ENCODE measurements at places on chromosomes 12 and 14.
A peak's percentile ranks its signal among the peaks of the same experiment; 100 is the strongest.

GRCh38 chr12:110354172-110354780, 49.2 kb downstream of the ANAPC7 start:
- DNase-seq = no peak

DNA sequence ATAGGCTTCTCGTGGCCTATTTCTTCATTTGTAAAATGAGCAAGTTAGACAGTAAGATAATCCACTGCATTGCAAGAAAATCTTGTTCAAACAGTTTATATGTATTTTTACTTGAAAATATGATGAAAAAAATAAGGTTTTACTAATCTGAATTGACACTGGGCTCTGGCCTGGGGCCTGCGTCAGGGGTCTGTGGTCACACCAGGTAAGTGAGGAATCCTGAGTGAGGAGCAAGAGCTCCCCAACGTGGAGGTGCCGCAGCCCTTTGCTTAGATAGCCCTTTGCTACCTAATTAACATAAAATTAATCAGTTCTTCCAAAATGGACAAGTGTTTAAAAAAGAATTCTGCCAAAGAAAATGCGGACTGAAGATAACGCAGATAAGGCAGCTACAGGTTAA, 39.1 kb upstream of the STAB2 start:
- DNase-seq = no peak

DNA sequence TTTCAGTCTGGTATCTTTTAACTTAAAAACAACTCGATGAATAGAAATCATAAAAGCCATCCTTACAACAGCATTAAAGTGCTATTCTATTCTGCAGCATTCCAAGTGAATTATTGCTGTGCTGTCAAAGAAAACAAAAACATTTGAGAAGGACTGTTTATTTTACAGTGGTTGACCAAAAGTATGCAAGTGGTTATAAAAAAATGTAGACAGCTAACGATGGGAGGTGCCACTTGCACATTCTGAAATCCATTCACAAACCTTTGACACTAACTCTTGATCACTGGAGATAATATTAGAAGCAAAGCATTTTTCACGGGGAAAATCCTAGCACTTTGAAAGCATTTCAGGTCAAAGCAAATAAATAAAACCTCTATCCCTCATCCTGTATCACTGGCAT, 55.6 kb downstream of the HMGA2 start:
- no peak for DNase-seq

GRCh38 chr14:59254146-59254910, 65.9 kb downstream of the DAAM1 start:
- DNase-seq = no peak

DNA sequence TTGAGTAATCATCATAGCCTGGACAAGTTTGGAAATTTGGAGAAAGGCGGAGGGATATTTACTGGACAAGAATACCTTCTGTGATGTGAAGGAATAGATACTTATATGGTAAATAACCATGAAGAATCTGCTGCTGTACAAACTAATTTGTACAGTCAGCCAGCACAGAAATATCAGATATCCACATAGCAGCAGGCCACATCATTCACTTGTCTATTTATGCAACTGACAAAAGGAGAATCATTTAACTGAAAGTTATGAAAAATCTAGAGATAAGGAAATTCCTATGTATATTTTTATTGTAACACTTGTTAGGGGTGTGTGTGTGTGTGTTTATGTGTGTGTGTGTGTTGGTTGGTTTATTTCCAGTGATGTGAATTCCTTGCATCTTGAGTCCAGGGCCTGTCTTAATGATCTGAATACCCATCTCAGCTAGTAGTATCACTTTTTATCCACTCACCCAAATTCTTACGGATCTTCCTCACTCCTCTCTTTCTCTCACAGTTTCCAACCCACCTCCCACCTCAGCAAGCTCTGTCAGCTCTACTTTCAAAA, 10.5 kb upstream of the LRIG3 start:
- no peak for DNase-seq

- no peak for DNase-seq
These were observed 3.9 kb downstream of the ABHD4 start for GRCh38 chr14:22601996-22602395.

GRCh38 chr12:69329669-69330428, 18.3 kb upstream of the LYZ start:
- DNase-seq = peak; percentile 17

GRCh38 chr12:118884226-118884625, 97.1 kb upstream of the SRRM4 start:
- no peak for DNase-seq

- no peak for DNase-seq
These were observed 242.5 kb upstream of the CAND1 start for GRCh38 chr12:67026487-67027246.

DNA sequence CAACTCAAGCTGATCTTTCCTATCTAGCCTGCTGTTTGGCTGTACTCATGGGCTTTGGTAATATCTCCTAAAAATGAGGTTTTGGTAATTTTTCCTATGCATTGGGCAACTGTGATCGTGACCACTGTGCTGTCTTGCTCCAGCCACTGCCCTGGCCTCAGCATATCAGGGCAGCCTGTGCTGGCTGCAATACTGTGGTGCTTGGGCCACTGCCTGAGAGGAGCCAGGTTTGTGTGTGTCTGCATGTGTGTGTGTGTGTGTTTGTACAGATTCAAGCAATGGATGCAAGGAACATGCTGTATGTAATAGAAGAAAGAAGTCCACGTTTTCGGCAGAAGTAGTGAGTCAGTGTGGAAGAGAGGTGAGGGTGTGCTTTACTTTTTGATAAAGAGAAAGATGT, 13.0 kb downstream of the ERG28 start:
- no peak for DNase-seq

GRCh38 chr12:80044694-80045046, 54.7 kb upstream of the OTOGL start:
- DNase-seq = no peak

DNA sequence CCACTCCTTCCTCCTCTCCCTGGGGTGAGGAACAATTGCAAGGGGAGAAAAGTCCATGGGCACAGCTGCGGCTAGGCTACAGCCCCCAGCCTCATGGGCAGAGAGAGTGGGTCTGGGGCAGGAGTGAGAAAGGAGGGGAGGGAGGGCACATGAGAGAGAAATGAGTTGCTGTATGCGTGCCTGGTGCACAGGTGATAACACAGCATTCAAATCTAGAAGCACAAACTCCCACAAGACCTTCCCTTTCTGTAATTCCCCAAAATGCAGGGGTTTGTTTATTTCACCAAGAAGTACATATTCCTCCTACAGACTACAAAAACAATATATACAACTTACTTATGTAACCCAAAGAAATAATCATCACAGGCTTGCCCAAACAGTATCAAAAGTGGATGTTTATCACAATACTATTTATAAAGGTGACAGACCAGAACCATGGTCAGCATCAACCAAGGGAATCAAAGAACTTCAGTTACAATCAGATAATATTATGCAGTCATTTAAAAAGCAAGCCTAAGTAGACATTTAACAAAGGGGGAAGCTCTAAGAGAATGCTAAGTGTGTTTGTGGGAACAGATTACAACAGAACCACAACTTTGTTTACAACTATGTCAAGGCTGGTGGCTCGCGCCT, 54.2 kb downstream of the ITPK1 start:
- DNase-seq = no peak

- DNase-seq = no peak
These were observed 24.5 kb upstream of the HIGD1C start for GRCh38 chr12:50927766-50928224.

DNA sequence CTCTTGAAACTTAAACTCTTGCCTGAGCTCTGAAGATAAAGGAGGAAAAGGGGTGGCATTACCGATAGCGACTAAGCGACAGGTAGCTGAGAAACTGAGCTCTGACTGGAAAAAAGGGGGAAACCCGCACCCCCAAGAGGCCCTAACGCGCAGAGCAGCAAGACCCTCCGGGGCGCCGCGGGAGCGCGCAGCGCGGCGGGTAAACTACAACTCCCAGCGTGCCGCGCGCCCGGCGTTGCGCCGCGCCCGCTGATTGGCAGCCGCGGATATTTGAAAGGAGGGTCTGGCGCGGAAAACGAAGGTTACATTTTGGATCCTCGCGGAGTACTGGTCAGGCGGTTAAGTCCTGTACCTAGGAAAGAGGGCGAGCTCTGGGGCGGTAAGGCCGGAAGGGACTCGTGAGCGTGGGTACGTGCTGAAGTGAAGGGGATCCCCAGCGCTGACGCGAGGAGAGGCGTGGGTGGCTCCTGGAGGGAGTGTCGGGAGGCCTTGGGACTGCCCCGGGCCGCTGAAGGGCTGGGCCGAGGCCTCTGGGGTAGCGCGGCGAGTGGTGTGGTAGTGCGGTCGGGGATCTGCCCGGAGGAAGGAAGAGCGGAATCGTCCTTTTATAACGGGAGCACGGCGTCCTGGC, at the start of gene ESPL1:
Gene ESPL1 (plus strand): TSS at position 301 of the 631 bp plus-strand sequence. CDS start 468 bp downstream, outside the sequence.
- peak; percentile 85 for DNase-seq

DNA sequence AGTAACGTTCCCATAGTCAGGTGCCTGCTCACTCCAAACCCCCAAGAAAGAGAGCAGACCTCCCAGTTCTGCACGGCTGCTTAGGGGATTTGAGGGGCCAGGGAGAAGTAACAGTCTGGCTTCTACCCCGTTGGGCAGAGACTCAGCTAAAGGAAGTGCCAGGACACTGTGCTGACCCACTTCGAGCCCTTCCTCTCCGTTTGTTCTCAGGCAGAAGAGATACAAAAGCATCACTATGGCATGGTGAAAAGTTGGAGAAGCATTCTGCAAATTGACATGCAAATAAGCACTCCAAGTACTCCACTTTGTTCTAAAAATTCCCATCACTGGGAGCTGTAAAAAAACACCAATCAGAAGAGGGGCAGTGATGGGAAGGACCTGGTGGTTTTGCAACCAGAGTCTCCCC, 239.1 kb downstream of the EGLN3 start:
- DNase-seq = no peak

DNA sequence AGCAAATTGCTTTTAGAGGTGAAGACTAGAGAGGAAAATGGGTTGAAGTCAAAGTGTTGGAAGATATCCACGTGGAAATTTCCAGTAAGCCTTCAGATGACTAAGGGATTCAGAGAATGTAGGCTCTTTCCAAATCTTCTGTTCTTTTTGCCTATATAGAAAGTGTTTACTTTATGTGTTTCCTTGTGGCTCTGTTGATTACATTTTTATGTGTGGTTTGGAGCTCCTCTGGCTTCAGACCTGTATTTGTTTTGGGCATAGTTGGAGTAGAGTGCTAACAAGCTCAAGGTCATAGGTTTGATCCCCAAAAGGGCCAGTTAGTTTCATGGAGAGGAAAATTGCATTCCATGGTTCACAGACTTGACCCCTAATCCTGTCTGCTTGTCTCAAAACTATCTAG, 91.9 kb downstream of the IGF1 start:
- no peak for DNase-seq

DNA sequence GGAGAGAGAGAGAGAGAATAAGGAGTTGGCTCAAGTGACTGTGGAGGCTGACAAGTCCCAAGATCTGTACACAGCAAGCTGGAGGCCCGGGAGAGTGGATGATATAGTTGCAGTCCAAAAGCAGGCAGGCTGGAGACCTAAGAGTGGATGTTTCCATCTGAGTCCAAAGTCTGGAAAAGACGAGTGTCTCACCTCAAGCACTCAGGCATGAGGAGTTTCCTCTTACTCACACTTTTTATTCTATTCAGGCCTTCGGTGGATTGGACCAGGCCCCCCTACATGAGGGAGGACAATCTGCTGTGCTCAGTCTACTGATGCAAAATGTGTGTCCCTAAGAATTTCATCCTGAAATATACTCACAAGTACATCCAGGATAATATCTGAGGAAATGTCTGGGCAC, 484.6 kb downstream of the VRK1 start:
- DNase-seq = no peak

- no peak for DNase-seq
These were observed 18.6 kb downstream of the PRORP start for GRCh38 chr14:35140718-35141581.

- DNase-seq = no peak
These were observed 56.4 kb downstream of the KDM5A start for GRCh38 chr12:332581-333205.

- no peak for DNase-seq
These were observed 27.2 kb upstream of the PPP2R5C start for GRCh38 chr14:101734246-101734847.

- DNase-seq = no peak
These were observed 202.7 kb upstream of the PRICKLE1 start for GRCh38 chr12:42792265-42792664.

DNA sequence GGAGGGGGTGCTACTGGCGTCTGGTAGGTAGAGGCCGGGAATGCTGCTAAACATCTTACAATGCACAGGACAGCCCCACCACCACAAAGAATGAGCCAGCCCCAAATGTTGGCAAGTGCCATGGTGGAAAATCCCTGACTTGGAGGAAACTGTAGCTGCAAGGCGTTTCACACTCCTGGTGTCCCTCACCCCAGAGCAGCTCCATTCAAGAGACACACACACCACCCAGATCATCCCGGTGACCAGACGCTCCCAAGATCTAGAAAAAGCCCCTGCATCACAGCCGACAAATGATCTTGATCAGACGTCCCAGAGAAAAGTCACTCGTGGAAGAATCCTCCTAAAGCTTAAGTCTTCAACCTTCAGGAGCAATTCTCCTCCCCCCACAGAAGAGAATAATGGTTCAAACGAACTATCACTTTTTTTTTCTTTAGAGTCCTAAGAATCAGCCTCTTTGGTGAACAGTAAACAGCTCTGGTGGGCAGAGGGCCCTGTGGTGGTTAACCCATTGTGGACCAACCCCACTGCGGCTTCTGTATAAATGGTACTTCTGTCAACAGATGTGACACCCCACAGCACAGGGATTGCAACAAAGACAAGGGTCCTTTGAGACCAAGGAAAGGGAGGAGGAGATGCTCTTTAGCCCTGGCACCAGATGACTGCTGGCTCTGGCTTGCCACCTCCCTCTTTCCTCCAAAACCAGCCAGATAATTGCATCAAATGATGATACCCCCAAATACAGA, 2.7 kb downstream of the GLTP start:
- DNase-seq = no peak

DNA sequence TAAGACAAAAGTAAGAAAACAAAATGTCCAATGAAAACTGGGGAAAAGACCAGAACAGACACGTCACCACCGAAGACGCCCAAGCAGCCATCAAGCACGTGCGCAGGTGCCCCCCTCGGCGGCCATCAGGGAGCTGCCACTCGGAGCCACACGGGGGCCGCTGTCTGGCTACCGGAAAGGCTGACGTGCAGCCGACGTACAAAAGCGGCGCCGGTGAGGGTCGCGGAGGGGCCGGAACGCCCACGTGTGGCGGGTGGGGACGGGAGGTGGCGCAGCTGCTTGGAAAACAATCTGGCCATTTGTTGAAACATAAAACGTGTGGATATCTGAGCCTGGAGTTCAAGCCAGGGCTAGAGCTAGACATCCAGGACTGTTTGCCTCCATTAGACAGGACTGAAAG, 60.7 kb downstream of the GALNT9 start:
- DNase-seq = no peak

Measured in activated naive CD4-positive, alpha-beta T cell treated with anti-CD3 and anti-CD28 coated beads, Interleukin-2, amount 50 U/mL, for 16 hours (primary cell).